ENCODE measurements at places on chromosomes 1 and 21. TPM values are rescaled to one million over a fixed set of nuclear protein-coding genes. Genes with fewer than 3 reads are reported as not detected.

Gene KLHL12
- total RNA-seq, result 19.9 TPM

Gene RNU1-2
- 2,384 TPM for total RNA-seq

Gene ARTN
- total RNA-seq, result 0.49 TPM

GRCh38 chr21:14545906-14546480, at the start of gene SAMSN1:
TSS of gene SAMSN1 (minus strand) at chr21:14546315. CDS start at chr21:14546261, 54 bp downstream.
- peak; percentile 58 for DNase-seq
- no peaks in the 10 kb centered on the region for H3K27me3 ChIP-seq
- H3K4me3 ChIP-seq, result peak within 1 kb of the TSS; percentile 0
- no peak within 1 kb of the TSS for H3K27ac ChIP-seq
- H3K4me1 ChIP-seq, result no peaks in the 10 kb centered on the region

All from muscle of leg (tissue), 16 donors.